ENCODE measurements at places on chromosomes 11 and 22.

DNA sequence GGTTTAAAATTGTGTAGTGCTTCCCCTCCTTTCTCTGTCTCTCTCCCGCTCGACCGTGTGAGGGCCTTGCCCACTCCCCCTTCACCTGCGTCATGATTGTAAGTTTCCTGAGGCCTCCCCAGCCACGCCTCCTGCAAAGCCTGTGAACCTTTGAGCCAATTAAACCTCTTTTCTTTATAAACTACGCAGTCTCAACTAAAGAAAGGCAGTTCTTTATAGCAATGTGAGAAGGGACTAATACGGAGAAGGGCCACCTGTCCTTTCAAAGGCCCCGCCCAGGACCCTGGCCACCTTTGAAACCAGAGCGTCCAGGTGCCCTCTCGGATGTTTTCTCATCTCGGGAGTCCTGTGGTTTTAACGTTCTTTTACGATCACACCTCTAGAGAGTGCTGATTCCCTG, 741.5 kb downstream of the BRD1 start:
- DNase-seq: no peak

DNA sequence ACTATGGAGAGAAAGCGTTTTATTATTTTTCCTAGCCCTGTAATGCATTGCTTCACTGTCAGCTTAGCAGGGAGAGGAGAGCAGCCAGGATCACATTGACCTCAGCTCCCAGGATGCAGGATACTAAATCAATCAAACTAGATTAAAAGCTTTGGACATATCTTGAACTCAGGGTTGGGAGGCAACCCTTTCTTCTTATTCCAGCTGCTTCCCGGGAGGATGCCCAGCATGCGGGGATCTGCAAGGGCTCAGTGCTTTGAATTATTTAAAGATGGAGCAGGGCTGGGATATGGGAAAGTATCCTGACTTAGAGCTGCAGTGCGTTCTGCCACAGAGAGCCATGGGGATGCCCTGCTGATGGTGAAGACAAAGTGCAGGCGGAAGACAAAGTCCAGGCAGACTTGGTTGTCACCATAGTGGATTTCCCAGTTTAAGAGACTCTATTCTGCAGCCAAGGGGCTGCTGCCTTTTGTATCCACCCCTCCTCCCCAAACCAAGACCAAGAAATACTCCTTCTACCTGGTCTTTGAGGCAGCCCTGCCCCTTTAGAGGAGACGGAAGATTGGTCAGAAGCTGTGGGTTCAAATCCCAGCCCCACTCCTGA, 1035.0 kb downstream of the TBC1D22A start:
- no peak for DNase-seq

DNA sequence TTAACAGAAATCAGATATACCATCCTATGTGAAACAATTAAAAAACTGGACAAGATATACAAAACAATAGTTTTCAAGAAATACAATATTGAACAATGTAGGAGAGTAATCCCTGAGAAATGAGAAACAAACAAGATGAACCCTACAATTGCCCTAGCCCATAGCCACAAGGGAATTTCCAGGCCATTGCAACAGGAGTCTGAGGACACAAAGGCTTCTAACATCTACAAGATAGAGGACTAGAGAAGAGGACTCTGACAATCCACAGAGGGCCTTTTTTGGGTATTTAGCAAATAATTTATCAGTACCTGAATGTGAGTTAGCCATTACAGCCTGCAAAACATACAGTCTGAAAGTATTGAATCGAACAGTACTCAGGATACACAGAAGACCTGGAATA, 251.7 kb downstream of the GRM5 start:
- DNase-seq: no peak

DNA sequence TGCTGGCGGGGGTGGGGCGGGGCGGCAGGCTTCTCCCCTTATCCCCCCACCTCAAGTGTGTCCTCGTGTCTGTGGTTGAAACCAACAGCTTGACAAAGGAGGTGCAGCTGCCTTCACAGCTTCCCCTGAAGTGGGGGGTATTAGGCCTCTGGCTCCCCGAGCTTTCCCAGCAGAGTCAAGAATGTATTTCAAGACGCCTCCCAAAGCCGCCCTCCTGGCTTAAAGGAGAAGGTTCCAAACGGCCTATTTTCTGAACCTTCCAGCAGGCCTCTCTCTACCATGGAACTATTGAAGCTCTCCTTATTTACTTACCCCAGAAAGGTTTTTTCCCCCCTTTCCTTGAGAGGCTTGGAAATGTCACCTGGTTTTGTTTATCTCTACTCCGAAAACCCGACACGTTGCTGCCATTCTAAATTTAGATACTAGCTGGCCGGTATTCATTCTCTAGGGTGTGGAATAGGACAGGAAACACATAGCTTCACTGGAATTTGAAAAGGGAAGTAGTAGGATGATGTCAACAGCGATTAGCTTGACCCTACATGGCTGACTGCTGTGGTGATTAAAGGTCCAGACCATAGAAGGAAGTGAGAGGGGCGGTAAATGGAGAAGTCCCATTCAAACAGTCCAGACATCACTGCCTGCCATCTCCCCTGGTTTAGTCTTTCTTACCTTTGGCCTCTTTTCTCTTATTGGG, 671 bp upstream of the PICALM start:
- DNase-seq: no peak

GRCh38 chr11:27291302-27291889, 71.6 kb downstream of the CCDC34 start:
- no peak for DNase-seq

DNA sequence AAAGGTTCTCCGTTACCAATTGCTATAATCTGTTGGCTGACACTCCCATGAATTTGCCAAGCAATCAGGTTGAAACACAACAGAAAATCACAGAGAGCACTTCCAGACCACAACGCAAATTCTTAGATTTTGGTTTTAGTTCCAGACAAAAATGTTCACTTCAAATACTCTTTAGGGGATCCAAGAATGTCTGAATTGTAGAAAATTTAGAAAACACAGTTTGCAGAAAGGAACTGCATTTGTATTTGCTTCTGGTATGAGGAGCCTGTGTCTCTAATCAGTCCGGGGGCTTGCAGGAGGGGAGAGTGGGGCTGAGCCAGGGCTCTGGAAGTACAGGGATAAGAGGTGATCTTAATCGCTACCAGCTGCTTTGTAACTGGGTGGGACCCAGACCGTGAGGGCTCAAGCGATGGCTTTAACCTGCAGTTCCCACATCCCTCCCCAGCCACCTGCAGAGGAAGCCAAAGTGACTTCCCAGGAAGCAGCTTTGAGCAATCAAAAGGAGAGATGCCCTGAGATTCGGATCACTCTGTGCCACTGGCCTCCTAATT, 18.7 kb downstream of the SCUBE2 start:
- no peak for DNase-seq

- no peak for DNase-seq
Measured at GRCh38 chr22:46178755-46179505, 28.6 kb downstream of the PPARA start.

- no peak for DNase-seq
Measured at GRCh38 chr11:19460718-19461405, 220.1 kb upstream of the E2F8 start.

All from stimulated activated CD4-positive, alpha-beta T cell treated with anti-CD3 and anti-CD28 coated beads, Interleukin-15, amount 100 ng/mL, for 48 hours (primary cell).